ENCODE measurements at places on chromosomes 5 and 9. TPM values are rescaled to one million over a fixed set of nuclear protein-coding genes. Genes with fewer than 3 reads are reported as not detected.

CCDC192 gene
- total RNA-seq: not detected

HACD4 gene
- total RNA-seq: 2.6 TPM

NFIB gene
- total RNA-seq: 42.0 TPM

WWC1 gene
- total RNA-seq: 50.3 TPM

Measured in metanephros (tissue), 2 donors.